Activated CD4-positive, alpha-beta T cell treated with anti-CD3 and anti-CD28 coated beads, Interleukin-2, amount 50 U/mL, for 1 hour (primary cell): ENCODE measurements at places on chromosomes 5 and 9.
A peak's percentile ranks its signal among the peaks of the same experiment; 100 is the strongest.

DNA sequence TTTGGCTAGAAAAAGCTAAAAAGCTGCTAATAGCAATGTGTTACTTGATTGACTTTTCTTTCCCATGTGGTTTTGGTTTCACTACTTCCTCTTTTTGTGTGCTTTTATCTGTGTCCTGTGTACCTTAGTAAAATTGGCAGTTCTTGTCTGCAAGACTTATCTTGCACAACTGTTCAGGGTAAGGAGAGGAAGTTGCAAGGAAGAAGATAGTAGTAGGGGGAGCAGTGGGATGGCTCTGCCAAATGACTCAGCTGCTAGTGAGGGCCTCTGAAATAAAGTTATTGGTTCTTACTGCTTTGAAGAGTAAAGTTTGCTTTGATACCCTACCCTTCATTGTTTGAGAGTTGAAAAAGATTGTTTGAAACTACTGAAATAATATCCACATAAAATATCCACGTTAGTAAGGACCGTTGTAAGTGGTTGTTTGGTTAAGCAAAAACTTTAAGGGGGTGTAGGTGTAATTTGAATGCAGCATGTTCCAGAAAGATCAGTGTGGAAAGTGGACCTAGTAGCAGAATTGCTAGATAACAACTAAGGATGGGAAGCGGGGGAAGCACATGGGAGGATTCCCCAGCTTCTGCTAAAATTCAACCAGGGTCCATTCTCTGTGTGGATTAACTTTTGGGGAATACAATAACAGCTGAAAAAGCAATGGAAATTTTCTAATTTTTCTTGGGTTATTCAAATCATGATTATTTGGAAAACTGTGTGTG, 123.5 kb downstream of the SCAMP1 start:
- DNase-seq = no peak

GRCh38 chr5:111004291-111004690, 67.2 kb upstream of the TSLP start:
- DNase-seq = no peak

- no peak for DNase-seq
Observed at GRCh38 chr9:132776268-132776667, 101.8 kb downstream of the AK8 start.

DNA sequence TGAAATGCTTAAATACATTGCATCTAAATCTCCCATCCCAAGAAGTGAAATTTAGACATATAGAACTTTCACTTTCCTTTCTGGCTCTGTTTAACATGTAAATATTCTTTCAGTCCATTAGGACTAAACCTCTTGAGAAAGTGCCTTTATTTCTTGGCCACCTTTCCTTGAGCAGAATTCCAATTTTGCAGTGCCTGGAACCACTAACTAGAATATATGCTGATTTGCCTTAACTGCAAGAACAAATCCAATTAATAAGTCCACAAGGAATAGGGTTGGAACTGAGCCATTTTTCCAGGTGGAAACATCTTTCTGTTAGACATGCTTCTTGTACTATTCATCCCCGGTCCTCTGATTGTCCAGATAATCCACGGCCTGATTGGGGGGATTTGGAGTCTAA, 478.0 kb downstream of the ENC1 start:
- DNase-seq = no peak

DNA sequence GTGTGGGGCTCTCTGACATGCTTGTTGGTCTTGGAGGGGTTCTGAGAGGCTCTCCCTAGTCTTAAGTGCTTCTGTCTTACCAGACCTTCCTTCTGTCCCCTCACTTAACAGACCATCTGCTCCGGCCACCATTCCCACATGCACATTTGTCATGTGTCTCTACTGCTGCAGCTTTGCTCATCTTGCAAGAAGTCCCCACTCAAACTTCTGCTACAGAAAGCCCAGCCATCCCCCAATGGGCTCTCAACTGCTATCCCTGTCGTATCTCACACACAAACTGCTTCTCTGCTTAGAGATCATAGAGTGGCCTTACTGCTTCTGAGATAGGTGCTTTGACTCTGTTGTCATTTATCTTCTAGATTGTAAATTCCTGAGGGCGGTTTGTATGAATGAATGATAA, 69.4 kb downstream of the NUP214 start:
- no peak for DNase-seq

DNA sequence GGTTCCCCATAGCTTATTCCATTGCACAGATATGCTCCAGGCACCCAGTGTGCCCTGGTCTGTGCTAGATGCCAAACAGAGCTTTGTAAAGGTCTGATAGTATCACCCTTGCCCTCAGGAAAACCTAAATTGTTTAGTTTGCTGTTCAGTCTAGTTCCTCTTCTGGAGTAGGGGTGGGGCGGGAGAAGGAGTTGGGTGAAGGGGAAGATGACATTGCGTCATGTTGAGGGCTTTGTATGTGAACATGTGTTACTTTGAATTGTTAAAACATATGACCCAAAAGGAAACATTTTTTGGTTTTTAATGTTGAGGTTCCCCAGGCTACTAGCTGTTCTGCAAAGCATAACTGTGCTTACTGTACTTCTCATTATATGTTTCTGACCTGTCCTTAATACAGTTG, 40.6 kb downstream of the HACD4 start:
- DNase-seq = no peak

- DNase-seq = no peak
Observed at GRCh38 chr9:129612815-129613519, 7.9 kb downstream of the C9orf50 start.

GRCh38 chr9:33817327-33818166, 587 bp downstream of the UBE2R2 start:
- DNase-seq = peak; percentile 31

GRCh38 chr5:14853685-14854084, 17.9 kb downstream of the ANKH start:
- no peak for DNase-seq

DNA sequence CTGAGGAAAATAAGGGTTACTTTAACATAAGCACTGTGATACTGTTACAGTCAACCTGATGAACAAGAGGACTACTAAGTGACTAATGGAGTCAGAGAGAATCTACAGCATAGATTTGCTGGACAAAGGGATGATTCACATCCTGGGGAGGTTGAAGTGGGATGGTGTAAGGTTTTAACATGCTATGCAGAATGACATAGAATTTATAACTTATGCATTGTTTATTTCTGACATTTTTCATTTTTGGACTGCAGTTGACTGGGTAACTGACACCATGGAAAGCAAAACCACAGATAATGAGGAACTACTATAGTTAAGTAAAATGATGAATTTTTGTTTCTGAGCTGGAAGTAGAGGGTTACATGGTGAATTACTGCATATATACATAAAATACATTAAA, 389.2 kb downstream of the MAT2B start:
- DNase-seq = no peak

DNA sequence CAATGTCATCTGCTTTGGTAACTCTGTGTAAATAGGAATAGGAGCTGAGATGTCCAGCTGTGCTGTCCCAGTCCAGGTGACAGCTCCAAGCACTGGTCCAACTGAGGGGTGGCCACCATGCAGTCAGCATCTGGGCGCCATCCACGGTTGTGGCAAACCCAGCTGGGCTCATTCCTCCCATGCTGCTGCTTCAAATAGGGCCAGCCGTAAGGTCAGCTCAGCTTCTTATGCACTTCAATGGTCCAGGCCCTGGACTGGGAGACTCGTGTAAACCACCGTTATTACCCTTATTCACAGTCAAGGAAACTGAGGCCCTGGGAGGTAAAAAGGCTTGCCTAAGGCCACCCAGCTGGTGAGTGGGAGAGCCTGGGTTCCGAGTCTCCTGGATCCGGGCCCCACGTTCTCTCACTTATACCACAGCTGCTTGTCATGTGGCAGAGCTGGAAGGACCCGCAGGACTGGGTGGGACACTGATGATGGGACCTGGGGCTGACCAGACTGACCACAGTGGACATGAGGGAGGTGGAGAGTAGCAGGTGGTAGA, 38.7 kb upstream of the ANGPTL2 start:
- DNase-seq = no peak

- no peak for DNase-seq
Observed at GRCh38 chr9:35529161-35529823, 39.4 kb downstream of the RUSC2 start.

GRCh38 chr5:136516637-136517036, 151.3 kb upstream of the TRPC7 start:
- DNase-seq = no peak

DNA sequence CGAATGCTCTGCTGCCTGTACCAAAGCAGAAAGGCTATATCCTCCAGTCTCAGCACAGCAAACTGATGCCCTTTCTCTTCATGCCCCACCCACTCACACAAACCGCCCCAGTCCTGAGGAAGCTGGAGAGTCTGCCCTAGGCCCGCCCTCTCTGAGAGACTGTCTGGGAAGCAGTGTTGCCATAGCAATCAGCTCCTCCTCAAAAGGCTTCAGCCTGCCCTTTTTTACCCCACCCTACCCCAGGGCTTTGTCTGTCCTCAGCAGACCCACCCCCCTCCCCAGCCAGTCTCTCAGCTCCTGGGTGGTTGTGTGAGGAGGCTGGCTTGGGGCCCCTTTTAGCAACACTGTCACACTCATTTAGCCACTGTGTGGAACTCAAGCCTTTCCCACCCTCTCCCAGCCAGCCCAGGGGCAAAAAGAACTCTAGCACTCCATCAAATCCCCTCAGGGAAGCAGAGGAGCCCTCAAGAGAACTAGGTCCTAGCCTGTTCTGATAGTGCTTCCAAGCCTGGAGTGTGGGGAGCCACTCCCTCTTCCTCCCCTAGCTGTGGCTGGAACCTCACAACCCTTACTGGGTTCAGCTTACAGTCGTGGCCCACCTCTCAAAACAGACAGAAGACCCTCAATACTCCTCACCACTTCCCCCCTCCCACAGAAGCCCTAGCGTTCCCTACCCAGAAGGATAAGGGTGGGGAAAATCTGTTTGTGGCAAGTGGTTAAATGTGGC, 1.4 kb downstream of the ATOSB start:
- DNase-seq = peak; percentile 70

GRCh38 chr9:82457298-82457697, 468.7 kb downstream of the SPATA31D1 start:
- no peak for DNase-seq

DNA sequence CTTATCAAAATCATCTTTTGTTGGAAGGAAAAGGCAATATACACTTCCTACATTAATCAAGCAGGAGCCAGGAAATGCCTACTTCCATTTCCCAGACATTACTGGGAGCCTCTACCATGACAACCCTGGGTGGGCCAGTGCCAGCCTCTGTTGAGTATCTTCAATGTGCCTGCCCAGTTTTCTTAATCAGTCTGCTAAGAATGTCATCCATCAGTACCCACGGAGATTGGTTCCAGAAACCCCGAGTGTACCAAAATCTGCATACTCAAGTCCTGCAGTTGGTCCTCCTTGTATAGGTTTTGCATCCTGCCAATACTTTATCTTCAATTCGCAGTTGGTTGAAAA, 82.4 kb downstream of the MARCHF3 start:
- DNase-seq = no peak

DNA sequence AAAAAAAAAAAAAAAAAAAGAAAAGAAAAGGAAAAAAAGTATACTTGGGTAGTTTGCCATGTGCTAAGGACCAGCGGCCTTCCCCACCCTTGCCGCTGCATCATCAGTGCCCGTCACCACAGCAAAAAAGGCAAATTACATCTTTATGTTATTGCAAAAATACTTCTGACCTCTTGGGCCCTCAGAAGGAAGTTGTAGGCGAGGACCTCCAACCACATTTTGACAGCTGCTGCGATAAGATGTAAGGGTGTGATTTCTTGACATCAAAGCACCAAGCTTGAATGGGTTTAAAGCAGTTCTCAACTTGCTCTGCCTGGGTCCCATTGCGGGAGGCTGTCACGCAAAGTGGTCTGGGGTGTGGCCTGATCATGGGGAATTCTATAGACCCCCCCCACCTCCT, 39.2 kb downstream of the DMRT1 start:
- no peak for DNase-seq

- DNase-seq = no peak
Observed at GRCh38 chr5:74464512-74465209, 175.9 kb downstream of the ENC1 start.

DNA sequence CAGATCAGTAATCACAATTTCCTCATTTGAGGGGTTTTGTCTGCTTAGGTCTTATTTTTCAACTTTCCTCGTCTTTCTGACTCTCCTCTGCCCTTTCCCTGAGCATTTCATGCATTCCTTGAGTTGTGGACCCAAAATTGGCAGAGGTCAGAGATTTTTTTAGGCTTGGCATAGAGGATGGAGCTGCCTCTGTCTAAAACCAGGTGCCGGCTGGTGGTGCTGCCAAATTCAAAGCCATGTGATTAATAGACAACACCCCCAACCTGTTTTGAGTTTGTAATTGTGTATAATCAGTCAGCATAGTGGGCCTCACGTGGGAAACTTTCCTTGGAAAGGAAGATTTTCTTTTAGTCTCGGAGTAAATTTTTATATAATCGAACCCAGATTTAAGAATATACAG, 39.6 kb downstream of the TJP2 start:
- no peak for DNase-seq

DNA sequence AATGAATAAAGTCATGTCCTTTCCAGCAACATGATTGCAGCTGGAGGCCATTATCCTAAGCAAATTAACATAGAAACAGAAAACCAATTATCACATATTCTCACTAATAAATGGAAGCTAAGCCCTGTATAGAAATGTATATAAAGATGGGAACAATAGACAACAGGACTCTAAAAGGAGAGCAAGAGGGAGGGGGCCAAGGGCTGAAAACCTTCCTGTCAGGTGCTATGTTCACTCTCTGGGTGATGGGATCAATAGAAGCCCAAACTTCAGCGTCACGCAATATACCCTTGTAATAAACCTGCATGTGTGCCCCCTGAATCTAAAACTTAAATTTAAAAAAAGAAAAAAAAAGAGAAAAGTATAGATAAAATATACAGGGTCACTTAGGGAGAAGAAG, 163.7 kb upstream of the ACO1 start:
- DNase-seq = no peak

DNA sequence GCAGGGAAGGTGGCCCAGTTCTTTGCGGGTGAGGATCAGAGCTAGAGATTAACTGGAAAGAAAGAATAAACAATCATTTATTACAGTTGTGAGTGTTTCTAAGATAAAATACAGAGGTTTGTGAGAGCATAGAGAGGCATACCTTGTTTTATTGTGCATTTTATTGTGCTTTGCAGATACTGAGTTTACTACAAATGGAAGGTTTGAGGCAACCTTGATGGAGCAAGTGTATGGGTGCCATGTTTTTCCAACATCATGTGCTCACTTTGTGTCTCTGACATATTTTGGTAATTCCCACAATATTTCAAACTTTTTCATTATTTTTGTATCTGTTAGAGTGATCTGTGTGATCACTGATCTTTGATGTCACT, 715 bp upstream of the C5orf34 start:
- DNase-seq = no peak

- DNase-seq = no peak
Observed at GRCh38 chr9:38108326-38108725, 39.3 kb upstream of the SHB start.

- no peak for DNase-seq
Observed at GRCh38 chr5:64827703-64828102, 59.0 kb downstream of the CWC27 start.

DNA sequence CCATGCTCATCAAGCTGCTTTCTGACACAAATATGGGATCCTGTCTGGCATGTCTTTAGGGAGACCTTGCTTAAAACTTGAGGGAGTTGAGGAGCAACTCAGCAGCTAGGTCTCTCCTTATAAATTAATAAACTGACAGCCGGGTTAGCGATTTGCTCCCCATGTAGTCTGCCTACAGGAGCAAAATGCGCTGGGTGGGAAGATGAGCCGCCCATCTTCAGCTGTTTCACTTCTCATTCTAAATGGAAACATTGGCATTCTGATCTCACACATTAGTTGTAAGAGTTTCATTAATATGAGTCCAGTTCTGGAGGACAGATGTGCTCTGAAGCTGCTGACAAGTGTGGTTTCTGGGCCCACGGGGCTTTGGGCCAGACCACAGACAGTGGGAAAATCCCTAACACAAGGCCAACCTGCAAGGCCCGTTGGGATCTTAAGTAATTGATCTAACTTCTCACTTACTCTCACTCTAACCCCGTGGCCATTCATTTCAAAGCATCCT, 197.0 kb downstream of the MCTP1 start:
- no peak for DNase-seq
